ENCODE measurements at places on chromosomes 5 and 9.

DNA sequence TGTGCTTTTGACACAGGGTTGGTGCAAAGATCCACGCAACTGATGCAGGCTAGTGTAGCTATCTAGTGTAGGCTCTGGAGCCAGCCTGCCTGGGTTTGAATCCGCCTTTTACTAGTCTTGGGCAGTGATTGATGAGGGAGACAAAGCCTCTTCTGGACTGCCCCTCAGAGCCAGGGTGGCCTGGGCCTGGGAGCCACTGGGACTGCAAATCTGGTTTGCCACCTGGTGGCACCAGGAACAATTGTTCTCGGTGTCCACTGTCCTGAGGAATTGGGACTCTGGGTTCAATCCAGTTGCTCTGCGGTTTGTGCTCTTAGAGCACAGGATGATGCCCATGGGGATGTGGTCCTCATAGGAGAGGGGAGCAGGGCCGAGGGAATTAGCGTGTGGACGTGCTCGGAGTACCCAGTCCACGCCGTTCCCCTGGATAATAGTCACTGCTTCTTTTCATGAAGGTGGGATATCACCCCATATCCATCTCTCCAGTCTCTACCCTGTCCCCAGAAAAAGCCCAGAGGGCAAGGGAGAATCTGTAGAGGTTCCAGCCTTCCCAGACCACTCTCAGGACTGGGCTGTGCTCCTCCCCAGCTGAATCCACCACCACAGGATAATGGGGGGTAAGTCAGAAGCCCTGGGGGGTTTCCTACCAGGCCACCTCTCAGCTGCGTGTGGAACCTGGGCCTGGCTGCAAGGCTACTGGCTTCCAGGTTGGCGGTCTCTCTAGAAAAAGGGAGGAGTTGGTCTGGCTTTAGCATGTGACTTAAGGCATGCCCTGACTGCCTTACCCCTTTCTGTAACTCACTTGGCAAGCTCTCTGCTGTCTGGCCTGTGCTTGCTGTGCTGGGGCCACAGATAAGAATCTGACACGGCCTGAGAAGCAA lies 1.9 kb downstream of the B4GALT7 start:
- peaks cover 7% of the 10 kb centered on the region for H3K27me3 ChIP-seq
- peaks cover 6% of the 10 kb centered on the region for H3K4me1 ChIP-seq
- H3K36me3 ChIP-seq: no peaks in the 10 kb centered on the region

- H3K4me1 ChIP-seq: peaks cover 10% of the 10 kb centered on the region
- no peaks in the 10 kb centered on the region for H3K36me3 ChIP-seq
- H3K4me3 ChIP-seq: no peak overlapping the region
- no peak for DNase-seq
Observed at GRCh38 chr9:136527721-136528710, 17.8 kb downstream of the NOTCH1 start.

GRCh38 chr5:37251665-37252064 lies 2.5 kb upstream of the CPLANE1 start:
- H3K27me3 ChIP-seq: no peaks in the 10 kb centered on the region
- H3K4me3 ChIP-seq: no peak overlapping the region
- peaks cover 8% of the 10 kb centered on the region for H3K4me1 ChIP-seq
- H3K27ac ChIP-seq: no peak overlapping the region
- H3K36me3 ChIP-seq: no peaks in the 10 kb centered on the region

DNA sequence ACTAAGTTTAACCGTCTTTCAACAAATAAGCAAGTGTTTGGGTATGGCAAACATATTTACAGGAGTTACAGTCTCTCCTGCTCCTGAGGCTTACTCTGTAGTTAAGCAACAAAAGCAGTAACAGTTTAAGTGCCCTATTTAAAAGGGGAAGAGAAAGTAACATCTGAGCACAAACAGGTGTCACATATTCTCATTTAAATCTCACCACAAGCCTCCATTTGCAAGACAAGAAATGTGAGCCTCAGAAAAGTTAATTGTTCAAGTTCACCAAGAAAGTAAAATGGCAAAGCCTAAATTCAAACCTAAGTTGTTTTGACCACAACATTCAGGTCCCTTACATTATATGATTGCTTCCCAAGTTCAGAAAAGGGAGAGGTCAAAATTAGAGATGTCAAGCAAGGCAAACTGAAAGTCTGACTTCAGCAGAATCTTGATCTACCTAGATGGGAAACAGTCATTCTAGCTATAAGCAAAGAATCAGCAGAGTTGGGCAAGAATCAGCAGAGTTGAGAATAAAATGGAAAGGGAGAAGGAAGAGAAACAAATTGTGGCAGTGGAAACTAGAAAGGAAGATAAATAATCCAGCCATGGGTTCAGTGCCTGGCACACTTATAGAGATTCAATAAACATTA lies 93.4 kb downstream of the STRBP start:
- DNase-seq: peak; percentile 91
- H3K4me3 ChIP-seq: peak overlapping the region; percentile 3
- no peaks in the 10 kb centered on the region for H3K27me3 ChIP-seq
- H3K36me3 ChIP-seq: no peaks in the 10 kb centered on the region

DNA sequence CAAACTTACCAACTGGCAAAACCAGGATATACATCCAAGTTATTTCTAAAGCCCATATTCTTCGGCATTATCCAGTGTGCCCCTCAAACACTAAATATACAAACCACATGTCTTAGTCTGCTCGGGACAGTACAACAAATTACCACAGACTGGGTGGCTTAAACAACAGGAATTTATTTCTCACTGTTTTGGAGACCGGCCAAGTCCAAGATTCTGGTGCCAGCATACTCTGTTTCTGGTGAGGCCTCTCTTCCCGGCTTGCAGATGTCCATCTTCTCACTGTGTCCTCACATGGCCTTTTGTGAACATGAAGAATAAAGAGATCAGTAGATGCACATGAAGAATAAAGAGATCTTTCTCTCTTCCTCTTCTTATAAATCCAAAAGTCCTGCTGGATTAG lies 12.9 kb upstream of the SLCO6A1 start:
- no peaks in the 10 kb centered on the region for H3K36me3 ChIP-seq
- no peak for DNase-seq
- no peaks in the 10 kb centered on the region for H3K27me3 ChIP-seq
- H3K4me3 ChIP-seq: no peak overlapping the region
- H3K27ac ChIP-seq: no peak overlapping the region

DNA sequence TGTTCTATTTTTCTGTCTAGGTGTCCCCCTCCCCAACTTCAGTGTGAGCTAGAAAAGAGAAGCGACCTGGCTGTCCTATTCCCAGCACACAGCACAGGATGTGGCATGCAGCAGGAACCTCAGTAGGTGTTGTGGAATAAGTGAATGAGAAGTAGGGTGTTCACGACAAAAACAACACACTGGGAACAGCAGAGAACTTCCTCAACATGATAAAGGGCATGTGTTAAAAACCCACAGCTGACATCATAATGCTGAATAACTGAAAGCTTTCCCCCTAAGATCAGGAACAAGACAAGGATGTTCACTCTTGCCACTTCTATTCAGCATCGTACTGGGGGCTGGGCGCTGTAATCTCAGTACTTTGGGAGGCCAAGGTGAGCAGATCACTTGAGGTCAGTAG lies 155.6 kb upstream of the ZNF618 start:
- DNase-seq: peak; percentile 30
- no peaks in the 10 kb centered on the region for H3K27me3 ChIP-seq
- peaks cover 20% of the 10 kb centered on the region for H3K4me1 ChIP-seq
- no peaks in the 10 kb centered on the region for H3K36me3 ChIP-seq

- no peak overlapping the region for H3K27ac ChIP-seq
- H3K4me3 ChIP-seq: no peak overlapping the region
- DNase-seq: peak; percentile 57
- H3K36me3 ChIP-seq: no peaks in the 10 kb centered on the region
- peaks cover 12% of the 10 kb centered on the region for H3K4me1 ChIP-seq
Observed at GRCh38 chr5:16558984-16559629, 57.7 kb downstream of the RETREG1 start.

DNA sequence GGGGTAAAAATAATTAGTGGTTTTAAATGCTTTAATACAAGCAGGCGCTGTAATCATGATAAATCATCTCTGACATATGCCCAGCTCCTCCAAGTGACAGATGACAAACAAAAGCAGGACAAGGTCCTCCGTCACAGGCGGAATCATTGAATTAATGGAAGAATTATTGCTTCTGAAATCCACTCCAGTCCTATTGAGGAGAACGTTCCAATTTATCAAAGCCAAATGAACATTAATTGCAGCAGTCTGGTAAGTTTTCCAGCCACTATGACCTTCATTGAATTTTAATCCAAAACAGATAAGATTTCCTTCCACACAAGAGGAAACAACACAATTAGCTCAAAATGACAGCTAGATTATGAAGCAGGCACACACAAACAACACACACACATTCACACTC lies 136.8 kb downstream of the ASTN2 start:
- no peak overlapping the region for H3K27ac ChIP-seq
- H3K36me3 ChIP-seq: no peaks in the 10 kb centered on the region
- no peak for DNase-seq
- no peak overlapping the region for H3K4me3 ChIP-seq

GRCh38 chr9:127223266-127223665 lies 41.3 kb upstream of the GARNL3 start:
- peaks cover 25% of the 10 kb centered on the region for H3K27me3 ChIP-seq
- peaks cover 8% of the 10 kb centered on the region for H3K4me1 ChIP-seq
- H3K27ac ChIP-seq: no peak overlapping the region

DNA sequence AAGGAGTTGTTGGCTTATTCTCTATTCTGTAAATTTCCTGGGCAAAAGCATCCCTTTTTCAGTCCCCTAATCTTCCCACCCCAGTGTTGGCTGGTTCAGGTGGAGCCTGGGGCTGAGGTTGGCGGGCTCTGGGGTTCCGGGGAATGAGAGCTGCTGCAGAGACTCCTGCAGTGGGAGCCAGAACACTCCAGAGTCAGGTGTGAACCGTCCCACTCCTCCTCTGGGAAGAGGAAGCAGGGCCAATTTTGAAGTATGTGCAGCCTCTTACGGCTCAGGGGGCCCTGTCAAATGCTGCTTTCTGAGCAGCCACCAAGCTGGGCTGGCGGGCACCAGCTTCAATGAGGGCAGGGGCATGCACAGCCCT lies 42.8 kb downstream of the JADE2 start:
- H3K27me3 ChIP-seq: no peaks in the 10 kb centered on the region
- DNase-seq: no peak
- H3K36me3 ChIP-seq: peaks cover 15% of the 10 kb centered on the region
- no peak overlapping the region for H3K4me3 ChIP-seq

- DNase-seq: peak; percentile 68
- H3K4me1 ChIP-seq: no peaks in the 10 kb centered on the region
- no peaks in the 10 kb centered on the region for H3K36me3 ChIP-seq
- no peak overlapping the region for H3K4me3 ChIP-seq
- no peak overlapping the region for H3K27ac ChIP-seq
- peaks cover 13% of the 10 kb centered on the region for H3K27me3 ChIP-seq
Observed at GRCh38 chr9:133160742-133161546, 2.8 kb downstream of the GBGT1 start.

DNA sequence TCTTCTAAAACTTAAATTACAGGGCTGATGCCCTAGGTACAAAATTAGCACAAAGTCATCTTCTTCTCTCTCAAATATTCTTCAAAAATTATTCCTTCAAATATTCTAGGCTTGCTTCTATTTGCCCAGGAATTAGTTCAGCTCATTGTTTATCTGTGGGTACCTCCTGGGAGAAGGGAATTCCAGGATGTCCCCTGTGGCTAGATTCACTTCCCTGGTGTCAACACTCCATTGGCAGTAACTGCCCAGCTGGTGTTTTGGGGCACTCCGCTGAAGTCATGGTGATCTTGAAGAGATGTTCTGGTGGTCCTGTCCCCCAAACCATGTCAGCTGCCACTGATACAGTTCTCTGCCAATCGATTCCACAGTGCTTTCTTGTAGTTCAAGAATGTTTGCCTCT lies 26.2 kb upstream of the TGFBR1 start:
- no peak overlapping the region for H3K4me3 ChIP-seq
- H3K27me3 ChIP-seq: no peaks in the 10 kb centered on the region
- no peak for DNase-seq
- H3K36me3 ChIP-seq: no peaks in the 10 kb centered on the region
- no peak overlapping the region for H3K27ac ChIP-seq

- peaks cover 10% of the 10 kb centered on the region for H3K4me1 ChIP-seq
- peak; percentile 65 for DNase-seq
- no peaks in the 10 kb centered on the region for H3K27me3 ChIP-seq
- no peak overlapping the region for H3K4me3 ChIP-seq
Observed at GRCh38 chr5:146101646-146102045, 3.7 kb downstream of the PLAC8L1 start.

- H3K4me1 ChIP-seq: peaks cover 13% of the 10 kb centered on the region
- H3K27me3 ChIP-seq: peaks cover 7% of the 10 kb centered on the region
- H3K4me3 ChIP-seq: peak overlapping the region; percentile 63
- peaks cover 12% of the 10 kb centered on the region for H3K36me3 ChIP-seq
Observed at GRCh38 chr5:36066001-36066539, 612 bp downstream of the UGT3A2 start.

DNA sequence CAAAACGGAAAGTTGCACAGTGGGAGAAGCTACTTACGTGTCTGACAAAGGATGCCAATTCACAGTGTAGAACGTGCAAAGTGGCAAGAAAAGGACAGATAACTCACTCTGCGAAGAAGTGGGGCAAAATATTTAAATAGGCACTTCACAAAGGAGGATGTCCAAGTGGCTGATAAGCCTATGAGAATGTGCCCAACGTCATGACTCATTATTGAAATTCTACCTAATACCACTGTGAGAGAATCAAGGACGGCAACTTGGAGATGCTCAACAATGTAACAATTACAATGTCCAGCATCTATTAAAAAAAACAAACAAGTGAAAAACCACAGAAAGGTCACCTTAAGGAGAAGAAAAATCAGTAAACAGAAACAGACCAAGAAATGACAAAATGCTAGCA lies 59.0 kb downstream of the NACC2 start:
- no peaks in the 10 kb centered on the region for H3K27me3 ChIP-seq
- H3K4me3 ChIP-seq: no peak overlapping the region
- H3K27ac ChIP-seq: no peak overlapping the region
- DNase-seq: no peak

- peak overlapping the region; percentile 74 for H3K27ac ChIP-seq
- H3K4me1 ChIP-seq: peaks cover 31% of the 10 kb centered on the region
- no peaks in the 10 kb centered on the region for H3K27me3 ChIP-seq
Observed at GRCh38 chr9:88396836-88397577, 8.8 kb downstream of the SPIN1 start.

DNA sequence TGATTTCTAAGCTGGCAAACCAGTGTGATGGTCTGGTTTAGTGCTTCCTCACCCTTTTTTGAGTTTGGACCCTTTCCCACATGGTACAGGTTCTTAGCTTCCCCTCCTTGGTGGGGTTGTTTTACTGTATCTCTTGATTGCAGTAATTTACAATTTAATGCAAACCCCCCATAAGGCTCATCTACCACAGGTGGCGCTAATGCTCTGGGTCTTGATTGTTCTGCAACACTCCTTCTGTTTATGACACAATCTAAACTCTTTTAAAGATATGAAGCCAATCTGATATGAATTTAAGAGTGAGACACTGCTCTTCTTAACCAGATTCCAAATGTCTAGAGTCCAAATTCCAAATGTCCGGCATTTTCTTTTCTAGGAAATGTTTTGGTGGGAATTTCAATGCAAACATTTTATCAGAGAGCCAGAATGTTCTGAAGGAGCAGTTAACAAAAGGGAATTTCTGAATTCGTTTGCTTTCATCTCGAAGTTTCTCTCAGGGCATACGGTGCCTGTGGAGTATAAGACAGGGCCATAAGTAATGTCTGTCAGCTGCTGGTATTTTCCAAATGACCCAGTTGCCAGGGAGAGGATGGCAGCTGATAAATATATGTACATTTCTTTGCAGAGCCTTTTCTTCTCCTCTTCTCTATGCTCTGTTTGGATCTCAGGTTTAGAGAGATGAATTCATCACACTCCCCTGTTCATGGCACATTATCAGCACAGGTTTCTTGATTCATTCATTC lies 246.8 kb downstream of the ARHGAP26 start:
- H3K4me1 ChIP-seq: peaks cover 16% of the 10 kb centered on the region
- H3K4me3 ChIP-seq: no peak overlapping the region
- no peak overlapping the region for H3K27ac ChIP-seq
- H3K36me3 ChIP-seq: no peaks in the 10 kb centered on the region
- peak; percentile 72 for DNase-seq
- H3K27me3 ChIP-seq: no peaks in the 10 kb centered on the region

GRCh38 chr9:127960410-127961154 lies 20.2 kb downstream of the EEIG1 start:
- peaks cover 25% of the 10 kb centered on the region for H3K4me1 ChIP-seq
- no peak for DNase-seq
- H3K27me3 ChIP-seq: no peaks in the 10 kb centered on the region
- H3K4me3 ChIP-seq: no peak overlapping the region

Data from GM23338 (cell line).